Gastrocnemius medialis (tissue), 4 donors: ENCODE measurements at places on chromosomes 7 and 10.
A peak's percentile ranks its signal among the peaks of the same experiment; 100 is the strongest.

- no peak for DNase-seq
Measured at GRCh38 chr10:71981015-71981875, 17.1 kb downstream of the CHST3 start.

- peak; percentile 56 for DNase-seq
Measured at GRCh38 chr7:75988568-75989499, 5.6 kb downstream of the TMEM120A start.

GRCh38 chr10:132444877-132445351, 47.9 kb downstream of the PWWP2B start:
- DNase-seq: no peak

- DNase-seq: no peak
Measured at GRCh38 chr7:54392935-54393334, 149.2 kb upstream of the VSTM2A start.

GRCh38 chr7:93601363-93601762, 26.8 kb upstream of the CALCR start:
- DNase-seq: no peak

- DNase-seq: no peak
Measured at GRCh38 chr10:78017856-78018255, 11.5 kb downstream of the POLR3A start.

GRCh38 chr7:105691680-105692564, 110.6 kb upstream of the EFCAB10 start:
- peak; percentile 51 for DNase-seq

GRCh38 chr7:28180364-28181147, at the start of gene JAZF1:
TSS of gene JAZF1 (minus strand) at chr7:28180795.
- DNase-seq: peak; percentile 40

- no peak for DNase-seq
Measured at GRCh38 chr7:78620920-78621319, 822.3 kb downstream of the PHTF2 start.

DNA sequence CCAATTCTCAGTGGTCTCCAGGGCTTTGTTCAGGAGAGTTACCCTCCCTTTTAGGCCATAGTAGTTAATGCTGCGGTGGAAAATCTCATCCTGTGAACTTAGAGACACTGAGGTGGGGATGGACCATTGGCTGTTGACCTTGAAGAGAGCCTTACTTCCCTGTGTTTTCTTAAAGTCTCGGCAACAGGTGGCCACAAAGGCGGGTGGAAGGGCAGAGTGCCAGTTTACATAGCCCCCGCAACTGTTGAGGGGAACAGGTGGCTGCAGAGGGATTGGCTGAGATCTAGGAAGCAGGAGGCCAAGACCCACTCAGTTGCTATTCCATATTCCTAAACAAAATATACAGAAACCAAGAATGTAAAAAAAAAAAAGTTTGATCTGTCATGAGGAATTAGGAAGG, 160.6 kb downstream of the ST7 start:
- peak; percentile 27 for DNase-seq

- no peak for DNase-seq
Measured at GRCh38 chr7:22192801-22193200, 164.2 kb downstream of the RAPGEF5 start.

GRCh38 chr10:75018251-75018650, 93.2 kb upstream of the SAMD8 start:
- no peak for DNase-seq

DNA sequence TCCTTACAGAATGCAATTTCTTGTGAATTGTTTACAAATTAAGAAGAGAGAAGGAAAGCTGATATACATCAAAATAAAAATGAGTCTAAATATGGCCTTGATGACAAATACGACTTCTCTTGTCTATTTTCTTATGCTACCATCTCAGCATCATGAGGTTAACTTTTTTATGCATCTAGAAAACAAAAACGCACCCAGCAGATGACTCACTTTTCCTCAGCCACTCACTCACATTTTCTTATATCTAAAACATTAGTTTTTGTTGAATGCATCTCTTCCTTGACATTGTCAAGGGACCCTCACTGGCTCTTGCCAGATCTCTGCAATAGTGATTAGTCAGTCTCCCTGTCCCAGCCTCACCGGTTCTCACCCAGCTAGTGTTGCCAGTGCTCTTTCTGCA, 256.4 kb upstream of the SLC26A5 start:
- no peak for DNase-seq

- no peak for DNase-seq
Measured at GRCh38 chr7:96346293-96346953, 24.5 kb upstream of the SLC25A13 start.

- DNase-seq: no peak
Measured at GRCh38 chr10:114687459-114687858, 29.4 kb upstream of the ABLIM1 start.

DNA sequence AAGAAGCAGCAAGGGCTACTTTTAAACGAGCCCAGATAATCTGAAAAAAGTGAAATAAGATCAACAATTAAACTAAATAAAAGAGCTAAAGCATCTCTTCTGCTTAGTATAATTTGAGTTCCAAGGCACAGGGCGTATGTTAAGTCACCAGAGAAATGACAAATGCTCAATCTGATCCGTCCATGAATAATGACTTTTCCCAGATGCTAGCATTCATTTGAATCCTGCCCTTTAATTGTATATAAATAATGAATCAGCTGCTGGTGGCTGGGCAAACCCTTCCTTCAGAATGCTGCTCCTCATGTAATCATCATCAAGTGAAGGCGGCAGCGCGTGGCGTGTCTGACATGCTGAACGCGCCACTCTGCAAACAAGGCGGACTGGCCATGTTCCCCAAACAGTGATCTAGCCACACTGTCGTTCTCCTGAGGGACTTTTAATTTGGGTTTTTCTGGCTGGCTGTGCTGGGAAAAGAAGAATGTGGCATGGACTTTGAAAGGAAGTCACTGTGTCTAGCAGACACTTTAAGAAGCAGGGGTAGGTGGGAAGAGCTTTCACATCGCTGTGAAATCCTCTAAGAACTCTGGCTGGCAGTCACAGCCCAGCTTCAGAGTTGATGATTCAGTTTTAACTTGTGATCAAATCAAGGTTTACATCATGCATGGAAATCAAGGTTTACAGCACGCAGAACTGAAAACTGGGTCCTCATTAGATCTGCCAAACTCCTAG, 70.7 kb downstream of the BEND7 start:
- DNase-seq: no peak

DNA sequence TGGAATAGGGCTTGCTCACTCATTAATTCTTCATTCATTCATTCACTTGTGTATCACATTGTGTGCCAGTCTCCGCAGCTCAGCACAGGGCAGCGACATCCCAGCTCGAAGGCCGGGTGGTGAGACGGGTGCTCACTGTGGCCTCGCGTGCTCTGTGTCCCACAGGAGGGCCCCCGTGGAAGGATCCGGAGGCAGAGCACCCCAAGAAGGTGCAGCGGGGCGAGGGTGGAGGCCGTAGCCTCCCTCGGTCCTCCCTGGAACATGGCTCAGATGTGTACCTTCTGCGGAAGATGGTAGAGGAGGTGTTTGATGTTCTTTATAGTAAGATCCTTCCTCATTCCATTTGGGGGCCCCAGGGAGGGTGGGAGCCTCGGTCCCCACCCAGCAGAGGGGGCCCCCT, 61.6 kb downstream of the GTF2IRD1 start:
- DNase-seq: no peak

GRCh38 chr7:49091519-49091918, 167.2 kb downstream of the CDC14C start:
- DNase-seq: no peak

DNA sequence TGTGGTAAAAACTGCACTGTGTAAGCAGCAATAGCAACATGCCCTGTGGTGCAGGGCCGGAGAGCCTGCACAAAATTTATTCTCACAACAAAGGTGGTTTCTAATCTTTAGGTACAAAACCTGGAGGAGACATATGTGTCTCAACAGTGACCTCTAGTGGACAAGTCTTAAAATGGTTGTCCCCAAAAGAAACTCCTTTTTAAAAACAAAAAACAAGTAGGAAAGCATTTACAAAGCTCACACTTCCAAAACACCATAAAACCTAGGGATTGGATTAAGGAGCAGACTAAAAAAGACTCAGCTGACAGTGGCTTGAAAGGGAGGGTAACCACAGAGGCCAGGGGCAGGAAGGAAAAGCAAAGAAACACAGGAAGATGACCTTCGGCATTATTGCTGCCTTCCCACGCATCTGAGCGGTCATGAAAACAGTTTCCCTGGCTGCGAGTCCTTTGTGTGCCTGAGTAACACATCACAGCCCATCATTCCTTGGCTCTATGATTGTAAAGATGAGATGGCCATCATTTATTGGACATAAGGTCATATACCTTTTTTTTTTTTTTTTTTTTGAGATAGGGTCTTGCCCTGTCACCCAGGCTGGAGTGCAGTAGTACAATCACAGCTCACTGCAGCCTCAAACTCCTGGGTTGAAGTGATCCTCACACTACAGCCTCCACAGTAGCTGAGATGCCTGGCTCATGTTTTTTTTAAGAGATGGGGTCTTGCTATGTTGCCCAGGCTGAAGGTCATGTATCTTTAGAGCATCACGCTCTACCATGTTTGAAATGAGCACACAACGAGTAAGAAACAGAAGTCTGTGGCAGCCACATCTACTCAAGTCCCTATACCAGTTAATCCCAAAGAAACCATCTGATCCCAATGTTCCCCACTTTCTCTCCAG, 39.5 kb downstream of the RSU1 start:
- DNase-seq: no peak

- DNase-seq: no peak
Measured at GRCh38 chr10:44925224-44925623, 14.1 kb downstream of the TMEM72 start.

GRCh38 chr7:81029511-81029910, 110.7 kb upstream of the SEMA3C start:
- DNase-seq: no peak

DNA sequence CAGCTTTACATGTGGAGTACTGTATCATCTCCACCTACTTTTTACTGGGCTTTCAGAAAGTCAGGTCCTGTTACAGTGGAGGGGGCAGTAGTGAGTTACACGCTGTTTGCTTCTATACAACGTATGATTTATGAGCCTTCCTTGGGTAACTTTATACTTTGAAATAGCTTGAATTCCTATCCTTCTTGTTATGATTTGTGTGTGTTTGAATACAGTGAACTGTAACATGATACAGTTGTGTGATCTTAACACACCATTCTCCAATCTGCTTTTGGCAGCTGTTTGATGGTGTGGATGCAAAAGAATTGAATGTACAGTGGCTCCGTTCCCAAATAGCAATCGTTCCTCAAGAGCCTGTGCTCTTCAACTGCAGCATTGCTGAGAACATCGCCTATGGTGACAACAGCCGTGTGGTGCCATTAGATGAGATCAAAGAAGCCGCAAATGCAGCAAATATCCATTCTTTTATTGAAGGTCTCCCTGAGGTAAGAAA, 41.7 kb downstream of the SP8 start:
- no peak for DNase-seq

DNA sequence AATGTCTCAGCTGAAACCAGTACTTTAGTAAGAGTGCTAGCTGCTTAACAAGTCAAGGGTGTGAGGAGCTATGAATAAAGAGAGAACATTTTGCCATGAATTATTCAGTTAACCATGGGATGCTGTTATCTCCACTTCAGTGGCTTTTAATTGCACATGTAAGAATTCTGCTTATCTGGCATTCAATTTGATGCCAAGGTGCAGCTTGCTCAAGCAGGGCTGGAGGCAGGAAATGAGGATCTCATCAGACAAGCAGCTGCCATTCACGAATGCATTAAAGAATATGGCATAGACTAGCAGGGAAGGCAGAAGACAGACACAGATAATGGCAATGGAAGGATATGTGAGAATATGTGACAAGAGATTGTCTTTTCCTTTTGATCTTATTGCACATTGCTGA, 697.8 kb downstream of the NRG3 start:
- no peak for DNase-seq

GRCh38 chr10:16993186-16993585, 136.4 kb downstream of the CUBN start:
- no peak for DNase-seq

DNA sequence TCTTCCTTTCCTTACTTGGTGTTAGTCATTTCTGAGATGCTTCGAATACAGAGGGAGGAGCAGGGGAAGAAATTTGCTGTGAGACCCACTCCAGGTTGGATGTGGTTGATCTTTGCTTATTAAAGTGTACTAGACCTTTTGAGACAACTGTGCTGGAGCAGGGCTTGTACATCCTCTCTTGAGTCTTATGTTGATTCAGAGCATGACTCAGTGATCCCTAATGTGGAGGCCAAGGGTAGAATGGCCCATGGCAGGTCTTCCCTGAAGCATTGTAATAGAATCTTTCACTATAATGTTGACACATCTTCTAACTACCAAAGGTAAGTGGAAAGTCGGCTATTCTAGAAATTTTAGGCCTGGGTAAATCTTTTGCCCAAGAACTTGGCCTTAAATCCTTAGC, 17.0 kb upstream of the SFR1 start:
- no peak for DNase-seq

DNA sequence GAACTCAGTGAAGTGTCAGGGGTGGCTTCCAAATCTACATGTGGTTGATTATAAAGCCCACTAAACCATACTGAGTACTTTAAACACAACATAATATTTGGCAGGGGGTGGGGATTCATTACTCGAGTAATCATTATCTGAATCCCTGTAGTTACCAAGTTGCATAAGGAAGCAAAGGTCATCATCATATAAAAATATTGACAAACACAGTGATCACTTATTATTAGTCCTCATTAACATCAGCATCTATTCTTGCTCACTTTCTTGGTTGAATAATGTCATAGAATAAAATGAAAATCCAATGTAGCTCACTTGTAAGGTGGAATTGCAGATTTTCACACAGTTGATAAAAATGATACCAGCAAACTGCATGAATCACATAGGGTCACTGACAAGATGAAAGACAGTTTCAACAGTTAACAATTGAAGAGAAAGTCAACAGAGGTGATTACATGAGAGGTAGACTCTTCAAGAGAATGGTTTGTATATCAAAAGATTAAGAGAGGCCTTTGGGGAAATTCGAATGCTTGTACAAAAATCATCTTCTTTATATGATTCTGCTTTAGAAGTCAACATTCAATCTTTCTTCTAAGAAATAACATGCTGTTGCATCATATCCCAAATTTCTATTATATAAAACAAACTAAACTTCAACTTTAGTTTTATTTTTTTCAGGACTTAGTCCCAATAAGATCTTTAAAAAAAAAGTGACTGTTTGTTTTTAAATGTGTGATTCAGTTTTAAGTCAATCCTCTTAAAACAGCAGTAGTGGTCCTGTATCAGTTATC, 185.5 kb upstream of the KLF14 start:
- DNase-seq: no peak

GRCh38 chr7:152702-153391, 39.5 kb upstream of the FAM20C start:
- DNase-seq: no peak

DNA sequence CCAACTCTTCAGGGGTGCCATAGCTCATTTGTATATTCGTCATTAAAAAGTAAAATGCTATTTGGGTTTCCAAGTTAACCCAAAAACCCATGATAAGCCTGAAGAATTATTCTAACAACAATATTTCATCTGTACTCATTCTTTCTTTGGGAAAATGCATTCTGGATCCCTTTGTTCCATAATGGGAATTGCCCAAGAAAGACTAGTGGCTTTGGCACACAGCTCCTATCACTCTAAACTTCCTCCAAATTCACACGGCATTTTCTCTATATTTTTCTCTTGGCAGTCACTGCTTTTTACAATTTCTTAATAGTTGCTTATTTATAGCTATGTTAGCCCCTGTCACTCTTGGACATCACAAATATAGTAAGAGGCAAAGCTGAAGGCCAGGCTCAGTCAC, 29.1 kb downstream of the CHCHD3 start:
- no peak for DNase-seq

- no peak for DNase-seq
Measured at GRCh38 chr10:110500515-110500905, 2.8 kb downstream of the DUSP5 start.
